ENCODE measurements at places on chromosomes 4 and X.
A peak's percentile ranks its signal among the peaks of the same experiment; 100 is the strongest.

- DNase-seq = no peak
Measured at GRCh38 chrX:130869239-130869638, 33.8 kb downstream of the ENOX2 start.

DNA sequence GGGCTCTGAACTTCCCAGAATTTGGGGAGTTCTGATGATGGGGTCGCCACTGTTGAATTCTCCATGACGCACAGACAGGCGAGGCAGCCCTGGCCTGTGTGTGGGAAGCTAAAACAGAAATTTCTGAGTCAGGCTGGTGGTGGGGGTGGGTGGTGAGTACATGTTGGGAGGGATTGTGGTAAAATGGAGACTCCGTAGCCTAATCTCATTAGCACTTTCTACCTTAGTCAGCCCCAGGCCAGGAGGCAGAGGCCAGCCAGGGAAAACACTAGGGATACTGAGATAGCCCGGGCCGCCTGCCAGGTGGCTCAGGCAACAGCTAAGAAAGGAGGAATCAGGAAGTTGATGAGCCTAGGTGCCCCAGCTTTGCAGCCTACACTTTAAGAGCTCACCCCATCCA lies 39.3 kb upstream of the NHSL2 start:
- peak; percentile 58 for DNase-seq

DNA sequence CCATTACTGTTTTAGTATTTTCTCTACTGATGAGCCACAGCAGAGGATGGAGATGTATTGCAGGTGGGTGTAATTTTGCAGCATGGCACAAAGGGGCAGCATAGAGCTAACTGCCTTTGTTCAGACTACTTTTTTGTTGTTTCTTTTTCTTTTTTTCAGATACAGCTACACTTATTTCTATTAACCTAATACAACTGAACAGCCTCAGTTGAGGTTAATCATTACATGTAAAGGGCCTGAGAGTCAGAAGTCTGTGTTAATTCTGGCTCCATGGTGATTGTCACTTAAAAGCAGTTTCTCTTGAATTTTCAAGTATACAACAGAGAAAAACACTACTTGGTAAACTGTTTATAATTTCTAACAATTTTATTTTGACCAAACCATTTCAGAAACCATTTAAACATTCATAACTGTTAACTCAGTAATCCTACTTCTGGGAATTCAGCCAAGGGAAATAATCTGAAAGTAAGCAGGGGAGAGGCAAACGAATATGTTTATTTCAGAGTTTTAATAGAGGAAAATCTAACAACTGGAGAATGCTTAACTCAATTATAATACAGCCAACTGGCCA lies 13.9 kb upstream of the PPEF2 start:
- no peak for DNase-seq

- DNase-seq = no peak
Measured at GRCh38 chrX:67426946-67427345, 116.9 kb upstream of the AR start.

DNA sequence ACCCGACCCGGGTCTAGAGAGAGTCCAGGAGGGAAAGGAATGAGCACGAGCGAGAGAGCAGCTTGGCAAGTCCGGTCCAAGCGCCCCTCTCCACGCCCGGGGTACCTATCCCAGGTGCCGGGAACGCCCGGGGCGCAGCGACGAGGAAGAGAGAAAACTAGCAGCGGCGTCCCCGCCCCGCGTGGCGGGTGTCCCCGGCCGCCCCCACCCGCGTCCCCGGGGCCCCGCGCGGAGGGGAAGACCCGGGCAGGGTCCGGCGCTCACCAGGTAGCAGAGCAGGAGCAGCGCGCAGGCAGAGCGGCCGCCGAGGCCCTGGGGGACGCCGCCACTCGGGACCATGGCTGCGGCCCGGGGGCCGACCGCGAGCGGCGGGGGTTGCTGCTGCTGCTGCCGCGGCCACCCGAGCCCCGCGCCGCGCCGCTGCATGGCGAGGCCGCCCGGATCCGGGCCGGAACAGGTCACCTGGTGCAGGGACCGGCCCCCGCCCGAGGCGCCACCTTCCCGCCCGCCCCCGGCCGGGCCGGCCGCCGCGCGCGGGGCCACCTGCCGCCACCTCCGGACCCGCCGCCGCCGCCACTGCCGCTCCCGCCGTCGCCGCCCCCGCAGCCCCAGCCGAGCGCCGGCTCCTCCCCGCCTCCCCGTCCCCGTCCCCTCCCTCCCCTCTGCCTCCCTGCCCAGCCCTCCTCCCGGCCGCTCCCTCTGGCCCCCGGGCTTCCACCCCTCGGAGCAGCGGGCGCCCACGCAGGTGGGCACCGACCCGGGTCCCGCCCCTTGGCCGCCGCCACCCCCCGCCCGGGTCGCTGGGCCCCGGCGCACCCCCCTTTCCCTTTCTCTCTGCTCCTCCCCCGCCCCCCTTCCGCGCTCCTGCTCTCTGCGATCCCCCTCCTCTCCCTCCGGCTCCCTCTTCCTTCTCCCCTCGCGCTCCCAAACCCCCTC lies at the start of gene SEL1L3:
Gene SEL1L3, minus strand, starts transcription at position 578 of the 936 bp plus-strand sequence. Its CDS starts 152 bp downstream, at position 426.
- peak; percentile 72 for DNase-seq

DNA sequence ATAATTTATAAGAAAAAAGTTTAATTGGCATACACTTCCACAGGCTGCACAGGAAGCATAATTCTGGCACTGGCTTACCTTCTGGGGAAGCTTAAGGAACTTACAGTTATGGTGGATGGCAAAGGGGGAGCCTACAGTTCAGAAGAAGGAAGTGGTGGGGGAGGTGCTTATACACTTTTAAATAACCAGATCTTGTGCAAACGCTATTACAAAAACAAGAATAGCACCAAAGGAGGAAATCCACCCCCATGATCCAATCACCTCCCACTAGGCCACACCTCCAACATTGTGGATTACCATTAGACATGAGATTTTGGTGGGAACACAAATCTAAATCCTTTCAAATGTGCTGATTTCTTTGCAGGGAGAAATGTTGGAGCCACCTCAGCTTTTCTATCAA lies 287.7 kb downstream of the CPXCR1 start:
- DNase-seq = no peak

GRCh38 chrX:39384996-39385395 lies 583.7 kb downstream of the MID1IP1 start:
- no peak for DNase-seq

GRCh38 chr4:138188406-138189084 lies 53.6 kb downstream of the SLC7A11 start:
- DNase-seq = no peak

GRCh38 chrX:100381619-100382018 lies 28.5 kb downstream of the PCDH19 start:
- no peak for DNase-seq

Measured in activated T-cell treated with anti-CD3 and anti-CD28 coated beads, Interleukin-2, amount 50 U/mL, for 48 hours (primary cell).